Smooth muscle cell of bladder (primary cell): ENCODE measurements at places on chromosomes 12 and 14. TPM values are rescaled to one million over a fixed set of nuclear protein-coding genes. Genes with fewer than 3 reads are reported as not detected.

Gene SYT1
- total RNA-seq: 1.6 and 2.0 TPM in 2 replicates

Gene KCNH3
- under 0.01 and 0.09 TPM in 2 replicates for total RNA-seq

Gene IFNG-AS1
- total RNA-seq: not detected in 2 replicates

Gene SLC5A8
- not detected in 2 replicates for total RNA-seq

Gene KLRG1
- 0.28 and 0.65 TPM in 2 replicates for total RNA-seq

Gene SLC38A1
- total RNA-seq: 62.0 and 93.5 TPM in 2 replicates

Gene FAM222A
- total RNA-seq: under 0.01 and 0.09 TPM in 2 replicates

Gene ADAM21
- total RNA-seq: 0.14 and 0.55 TPM in 2 replicates

Gene SERPINA3
- 8.0 and 10.5 TPM in 2 replicates for total RNA-seq

Gene PTPN6
- total RNA-seq: under 0.01 and 0.09 TPM in 2 replicates

Gene MARCHF9
- 2.3 and 3.1 TPM in 2 replicates for total RNA-seq

Gene SLC8A3
- total RNA-seq: under 0.01 and 0.18 TPM in 2 replicates

Gene TAS2R20
- total RNA-seq: 2.2 and 2.4 TPM in 2 replicates
